Neural crest cell (in vitro differentiated cells): ENCODE measurements at places on chromosomes 4 and X.
A peak's percentile ranks its signal among the peaks of the same experiment; 100 is the strongest.

GRCh38 chrX:131741103-131741581, 197.3 kb downstream of the OR13H1 start:
- no peak for DNase-seq

DNA sequence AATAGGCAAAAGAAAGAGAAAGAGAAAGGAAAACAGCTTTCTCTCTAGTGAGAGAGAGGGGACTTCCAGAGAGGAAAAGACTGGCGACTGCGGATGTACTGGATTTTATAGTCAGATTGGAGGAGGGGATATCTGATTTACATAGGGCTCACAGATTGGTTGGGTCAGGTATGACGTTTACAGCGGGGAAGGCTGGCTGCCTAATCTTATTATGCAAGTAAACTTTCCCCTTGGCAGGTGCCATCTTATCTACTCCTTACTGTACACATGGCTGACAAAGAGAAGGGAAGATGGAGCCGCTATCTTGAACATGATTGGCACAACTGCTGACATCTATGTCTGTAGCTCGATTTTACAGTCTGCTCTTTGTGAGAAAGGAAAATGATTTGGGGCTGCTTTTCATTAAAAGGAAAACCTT, 25.4 kb downstream of the RBPJ start:
- no peak for DNase-seq

DNA sequence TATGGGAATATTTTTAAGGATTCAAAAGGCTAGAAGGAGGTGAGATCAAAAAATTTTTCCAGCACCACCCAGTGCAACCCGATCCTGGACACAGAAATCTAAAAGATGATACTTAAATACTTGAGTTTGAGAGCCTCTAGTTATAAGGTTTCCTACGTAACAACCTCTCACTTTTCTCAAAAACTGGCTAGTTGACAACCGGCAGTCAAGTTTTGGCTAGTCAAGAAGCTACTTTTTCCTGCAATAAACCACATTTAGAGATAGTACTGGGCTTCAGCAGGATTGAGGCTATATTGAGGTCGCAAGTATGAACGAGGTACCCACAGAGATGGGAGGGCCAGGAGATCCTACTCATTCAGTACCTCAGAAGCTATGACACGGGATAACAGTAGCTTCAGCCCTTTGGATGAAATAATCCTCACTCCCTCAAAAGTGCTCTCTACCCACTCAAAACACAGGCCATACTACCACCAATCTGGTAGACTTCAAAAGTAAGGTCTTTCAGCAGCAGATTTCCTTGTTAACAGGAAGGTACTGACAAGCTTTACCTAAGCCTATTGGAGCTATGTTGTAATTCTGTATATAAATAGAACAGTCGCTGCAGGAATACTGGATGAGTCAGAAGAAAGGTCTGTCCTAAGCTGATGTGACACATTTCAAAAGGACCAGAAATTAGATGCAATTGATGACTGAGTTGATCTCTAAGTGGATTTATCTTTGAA, 1.5 kb upstream of the TSPAN5 start:
- no peak for DNase-seq

DNA sequence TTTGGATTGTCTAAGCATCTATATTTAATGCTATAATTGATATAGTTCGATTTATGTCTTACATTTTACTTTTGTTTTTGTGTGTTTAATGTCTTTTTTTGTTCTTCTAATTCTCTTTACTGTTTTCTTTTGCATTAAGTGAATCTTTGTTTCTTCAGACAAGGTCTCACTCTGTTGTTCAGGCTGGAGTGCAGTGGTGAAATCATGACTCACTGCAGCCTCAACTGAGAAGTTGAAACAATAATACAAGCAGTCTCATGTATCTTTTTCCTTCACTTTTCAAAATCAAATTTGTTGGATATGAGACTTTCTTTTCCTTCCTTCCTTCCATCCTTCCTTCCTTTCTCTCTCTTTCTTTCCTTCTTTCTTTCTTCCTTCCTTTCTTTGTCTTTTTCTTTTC, 1401.6 kb downstream of the ADGRL3 start:
- no peak for DNase-seq

DNA sequence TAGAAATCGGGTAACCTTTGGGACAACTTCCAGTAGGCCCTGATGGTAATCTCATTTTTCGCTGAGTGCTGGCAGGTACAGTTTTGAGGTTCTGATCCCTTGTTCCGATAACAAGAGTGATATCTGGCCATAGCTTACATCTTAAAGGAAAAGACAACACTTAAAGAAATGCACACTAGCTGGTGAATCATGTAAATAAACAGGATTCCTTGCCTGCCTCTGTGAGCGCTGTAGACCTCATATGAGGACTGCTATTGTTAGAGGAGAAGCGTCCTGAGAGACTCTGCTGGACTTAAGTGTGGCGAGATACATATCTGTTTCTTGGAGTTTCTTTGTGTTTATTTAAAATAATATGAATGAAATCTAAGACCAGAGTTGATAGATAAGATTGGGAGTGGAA, 149.3 kb upstream of the SLC4A4 start:
- no peak for DNase-seq

DNA sequence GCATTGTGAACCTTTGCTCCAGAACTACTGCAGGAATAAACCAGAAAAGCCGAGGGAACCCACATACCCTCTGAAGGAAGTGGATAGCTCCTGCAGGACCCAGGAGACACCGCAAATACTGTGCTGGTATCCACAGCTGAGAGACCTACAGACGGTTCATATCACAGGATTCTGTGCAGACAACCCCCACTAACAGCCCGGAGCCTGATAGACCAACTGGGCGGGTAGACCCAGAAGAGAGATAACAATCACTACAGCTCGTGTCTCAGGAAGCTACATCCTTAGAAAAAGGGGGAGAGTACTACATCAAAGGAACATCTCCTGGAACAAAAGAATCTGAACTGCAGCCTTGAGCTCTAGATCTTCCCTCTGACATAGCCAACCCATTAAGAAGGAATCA, 150.8 kb downstream of the FRAS1 start:
- DNase-seq = no peak

DNA sequence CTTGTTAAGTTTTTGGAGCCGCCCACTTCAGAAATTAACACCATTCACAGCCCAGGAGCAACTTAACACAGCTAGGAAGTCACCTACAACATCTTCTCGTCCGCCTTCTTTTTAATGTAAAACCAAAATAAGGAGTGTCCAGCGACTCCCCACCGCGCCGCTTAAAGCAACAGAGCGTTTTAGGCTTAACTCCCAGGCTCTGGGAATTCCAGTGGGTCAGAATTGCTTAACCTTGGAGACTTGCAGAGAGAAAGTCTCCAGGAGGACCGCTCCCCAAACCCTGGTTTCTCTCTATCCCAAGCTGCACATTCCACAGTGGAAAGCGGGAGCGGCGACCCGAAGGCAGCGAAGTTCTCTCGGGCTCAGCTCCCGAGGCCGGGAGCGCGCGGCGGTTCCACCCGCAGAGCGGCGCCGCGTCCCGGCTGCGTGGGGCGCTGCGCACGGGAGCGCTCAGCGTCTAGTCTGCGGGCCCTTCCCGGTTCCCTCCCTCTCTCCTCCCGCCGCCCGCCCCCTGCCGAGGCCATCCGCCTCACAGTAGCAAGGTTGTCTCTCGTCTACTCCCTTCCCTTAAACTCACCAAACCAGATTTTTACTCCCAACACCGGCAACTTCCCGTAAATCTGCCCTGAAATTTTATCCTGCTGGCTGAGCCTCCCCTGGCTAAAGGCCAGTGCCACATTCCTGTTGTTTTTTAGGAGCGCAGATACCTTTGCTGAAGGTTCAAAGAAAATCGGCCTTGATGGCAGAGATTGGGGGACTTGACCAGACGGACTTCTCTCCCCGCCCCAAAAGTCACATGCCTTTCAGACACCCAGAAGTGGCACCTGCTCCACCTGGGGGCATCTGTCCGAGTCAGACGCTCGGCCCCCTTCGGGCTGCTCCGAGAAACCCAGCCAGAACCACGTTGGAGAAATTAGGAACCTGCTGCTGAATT, at the start of gene RBM47:
Gene RBM47 (minus strand): TSS at position 464 of the 934 bp plus-strand sequence. CDS start 190,971 bp downstream, outside the sequence.
- DNase-seq = peak; percentile 26

- no peak for DNase-seq
Measured at GRCh38 chr4:30792601-30793000, 72.4 kb downstream of the PCDH7 start.

DNA sequence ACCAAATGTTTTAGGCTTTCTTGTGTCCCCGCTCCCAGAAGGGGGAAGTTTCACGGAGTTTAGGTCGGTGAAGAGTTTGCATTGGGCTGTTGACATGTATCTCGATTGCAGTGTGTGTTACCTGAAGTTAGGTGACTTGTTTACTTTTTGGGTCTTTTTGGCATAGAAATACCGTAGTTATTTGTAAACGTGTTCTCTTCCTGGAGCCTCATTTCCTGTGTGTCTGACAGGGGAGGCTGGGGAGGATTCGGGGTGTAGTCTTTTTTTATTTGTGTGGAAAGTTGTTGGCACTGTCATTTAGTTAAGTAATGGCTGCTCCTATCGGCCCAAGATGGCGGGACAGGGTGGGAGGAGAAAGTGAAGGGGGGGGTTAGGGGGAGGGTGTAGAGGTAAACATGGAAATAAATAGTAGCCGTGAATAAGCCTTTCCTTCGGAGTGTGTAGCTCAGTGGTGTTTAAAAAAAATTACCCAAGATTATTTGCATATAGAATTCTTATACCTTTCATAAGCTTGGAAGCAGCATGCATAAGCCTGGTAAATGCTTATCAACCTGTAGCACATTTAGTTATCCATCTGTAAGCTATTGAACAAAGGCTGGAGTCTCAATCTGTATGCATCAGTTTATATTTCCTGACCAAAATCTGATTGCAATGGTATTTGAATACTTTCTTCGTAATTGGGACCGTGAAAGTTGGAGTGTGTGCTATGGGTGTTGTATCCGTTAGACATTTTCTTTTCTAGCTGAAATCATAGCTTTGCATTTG, 1.6 kb downstream of the KDM6A start:
- DNase-seq = no peak

- no peak for DNase-seq
Measured at GRCh38 chr4:186878203-186878776, 154.6 kb upstream of the FAT1 start.

GRCh38 chr4:113657586-113658233, 103.8 kb downstream of the CAMK2D start:
- DNase-seq = no peak

GRCh38 chrX:68708503-68709290, 61.2 kb downstream of the STARD8 start:
- DNase-seq = no peak

DNA sequence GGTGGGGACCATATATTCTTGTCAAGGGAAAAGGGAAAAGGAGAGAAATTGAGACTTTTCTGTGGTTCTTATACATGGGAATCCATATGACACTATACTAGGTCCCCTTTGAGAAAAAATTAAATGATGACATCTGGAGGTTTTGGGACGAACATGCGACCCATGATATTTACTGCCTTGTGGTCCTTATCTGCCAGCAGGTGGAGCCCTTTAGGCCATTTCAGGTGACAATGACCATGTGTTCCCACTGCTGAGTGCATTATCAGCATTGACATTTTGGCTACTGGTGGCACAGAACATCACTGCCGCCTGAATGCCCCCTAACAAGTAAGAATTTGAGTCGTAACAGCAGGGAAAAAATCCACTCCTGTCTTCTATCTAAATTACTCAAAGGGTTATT, 843.4 kb downstream of the FSTL5 start:
- DNase-seq = peak; percentile 11

DNA sequence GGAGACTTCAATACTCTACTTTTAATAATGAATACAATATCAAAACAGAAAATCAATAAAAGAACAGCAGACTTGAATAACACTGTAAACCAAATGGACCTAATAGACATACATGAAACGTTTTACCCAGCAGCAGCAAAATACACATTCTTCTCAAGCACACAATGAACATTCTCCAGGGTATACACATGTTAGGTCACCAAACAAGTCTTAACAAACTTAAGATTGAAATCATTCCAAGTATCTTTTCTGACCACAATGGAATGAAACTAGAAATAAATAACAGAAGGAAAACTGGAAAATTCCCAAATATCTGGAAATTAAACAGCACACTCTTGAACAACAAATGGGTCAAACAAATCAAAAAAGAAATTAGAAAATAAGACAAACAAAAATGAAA, 145.0 kb upstream of the CT83 start:
- no peak for DNase-seq

DNA sequence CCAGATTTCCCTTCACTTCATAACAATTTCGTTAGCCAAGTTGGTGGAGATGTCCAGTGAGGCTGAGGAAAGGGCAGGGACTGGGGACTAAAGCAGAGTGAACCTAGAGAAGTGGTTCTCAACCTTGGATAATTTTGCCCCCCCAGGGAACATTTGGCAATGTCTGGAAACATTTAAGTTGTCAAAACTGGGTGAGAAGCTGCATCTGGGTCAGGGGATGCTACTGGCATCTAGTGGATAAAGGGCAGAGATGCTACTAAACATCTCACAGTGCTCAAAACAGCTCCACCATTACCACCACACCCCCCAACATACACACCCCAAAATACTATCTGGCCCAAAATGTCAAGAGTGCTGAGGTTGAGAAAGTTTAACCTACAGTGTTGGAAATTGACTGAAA, 32.0 kb upstream of the FGF16 start:
- no peak for DNase-seq

GRCh38 chr4:122806981-122807679, 19.5 kb upstream of the FGF2 start:
- DNase-seq = no peak

GRCh38 chr4:55725057-55725456, 89.0 kb upstream of the NMU start:
- no peak for DNase-seq

- DNase-seq = peak; percentile 18
Measured at GRCh38 chr4:112075129-112075753, 70.0 kb upstream of the FAM241A start.

GRCh38 chr4:79739912-79740311, 331.9 kb upstream of the GK2 start:
- no peak for DNase-seq

DNA sequence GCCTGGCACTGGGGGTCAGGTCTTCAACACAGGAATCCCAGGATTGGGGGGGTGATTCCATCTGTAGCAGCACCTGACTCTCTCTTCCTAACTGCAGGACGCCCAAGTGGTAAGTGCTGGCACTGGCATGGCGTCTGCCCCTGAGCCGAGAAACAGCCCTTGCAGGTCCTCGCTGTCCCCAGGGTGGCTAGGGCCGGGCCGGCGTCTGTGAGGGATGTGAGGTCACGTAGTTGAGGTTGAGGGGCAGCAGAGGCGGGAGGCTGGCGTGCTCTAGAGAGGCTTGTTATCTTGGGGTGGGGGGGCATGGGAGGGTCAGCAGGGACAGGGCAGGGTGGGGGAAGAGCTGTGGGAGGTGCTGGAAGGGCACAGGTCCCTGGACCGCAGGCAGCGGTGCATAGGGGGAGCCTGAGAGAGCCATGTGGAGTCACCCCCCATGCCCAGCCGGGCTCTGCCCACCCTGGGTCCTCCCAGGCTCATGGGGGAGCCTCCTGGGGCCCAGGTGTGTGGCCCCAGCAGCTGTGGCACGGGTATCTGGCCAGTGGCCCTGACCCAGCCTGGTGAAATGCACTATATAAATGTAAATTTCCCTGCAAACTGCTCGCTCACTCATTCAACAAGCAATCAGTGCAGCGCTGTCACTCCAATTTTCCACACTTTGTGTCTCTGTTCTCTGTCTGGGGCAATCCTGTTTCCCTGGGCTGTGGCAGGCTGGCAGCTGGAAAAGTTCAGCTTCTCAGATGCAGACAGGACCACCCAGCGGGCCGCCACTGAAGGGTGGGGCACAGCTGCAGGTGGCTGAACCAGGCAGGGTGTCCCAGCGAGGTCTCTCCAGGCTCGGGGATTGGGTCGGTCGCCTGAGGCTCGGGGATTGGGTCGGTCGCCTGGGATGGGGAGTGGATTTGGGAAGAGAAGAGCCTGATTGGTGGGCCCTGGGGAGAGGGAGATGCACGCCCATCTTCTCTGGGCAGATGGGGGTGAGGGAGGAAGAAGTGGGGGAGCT, 102.2 kb upstream of the NKX1-1 start:
- DNase-seq = no peak
